ENCODE measurements at places on chromosomes 7 and 10. TPM values are rescaled to one million over a fixed set of nuclear protein-coding genes. Genes with fewer than 3 reads are reported as not detected.

DNA sequence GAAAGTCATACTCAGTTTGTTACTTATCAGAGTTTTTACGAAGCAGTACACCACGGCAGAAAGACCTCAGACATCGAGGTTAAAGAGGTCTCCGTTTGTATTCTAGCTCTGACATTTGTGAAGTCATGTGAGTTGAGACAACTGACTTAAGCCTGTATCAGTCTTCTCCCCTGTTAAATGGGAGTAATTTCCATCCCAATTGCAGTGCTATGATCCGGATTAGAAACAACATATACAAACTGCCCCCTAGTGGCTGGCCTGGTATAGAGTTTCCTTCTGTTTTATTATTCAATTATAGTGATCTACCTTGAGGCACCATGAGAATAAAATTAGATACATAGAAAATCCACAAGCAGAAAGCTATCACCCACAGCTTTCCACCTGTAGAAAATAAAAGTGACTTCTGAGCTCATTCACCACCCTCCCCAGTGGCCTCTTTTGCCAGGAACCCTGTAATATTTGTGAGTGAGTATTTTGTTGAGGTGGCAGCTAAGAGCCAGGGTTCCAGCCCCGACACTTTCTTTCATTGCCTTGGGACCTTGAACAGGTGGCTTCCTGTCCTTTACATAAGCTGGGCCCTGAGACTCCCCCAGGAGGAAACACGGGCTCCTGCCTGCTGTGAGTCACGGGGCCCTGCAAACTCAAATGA is 607.2 kb upstream of the MGMT start:
- DNase-seq, result no peak

GRCh38 chr7:142383841-142384492 is 126.1 kb upstream of the PRSS58 start:
- no peak for DNase-seq

Gene CDC14C
- not detected for total RNA-seq

Gene TDRD1
- total RNA-seq, result 0.09 TPM
